Occipital lobe (tissue), 3 donors: ENCODE measurements at places on chromosomes 7 and 10. TPM values are rescaled to one million over a fixed set of nuclear protein-coding genes. Genes with fewer than 3 reads are reported as not detected.

DNA sequence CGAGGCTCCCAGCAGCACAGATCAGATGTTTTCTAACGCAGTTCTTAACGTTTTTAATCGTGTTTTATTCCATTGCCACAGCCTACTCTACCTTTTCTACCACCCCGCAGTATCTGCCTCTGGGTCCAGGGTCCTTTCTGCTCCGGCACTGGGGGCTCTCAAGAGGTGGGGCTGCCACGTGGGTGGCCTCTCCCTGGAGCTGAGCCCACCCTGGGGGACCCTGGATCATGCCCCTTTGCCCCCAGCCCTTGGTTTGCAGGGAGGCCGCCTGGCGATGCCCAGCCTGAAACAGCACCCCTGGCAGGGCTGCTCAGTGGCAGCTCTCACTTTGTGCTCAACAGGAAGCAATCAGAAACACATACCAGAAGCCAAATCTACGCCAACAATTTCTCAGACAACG is 25.3 kb downstream of the PDIA4 start:
- DNase-seq: no peak

DNA sequence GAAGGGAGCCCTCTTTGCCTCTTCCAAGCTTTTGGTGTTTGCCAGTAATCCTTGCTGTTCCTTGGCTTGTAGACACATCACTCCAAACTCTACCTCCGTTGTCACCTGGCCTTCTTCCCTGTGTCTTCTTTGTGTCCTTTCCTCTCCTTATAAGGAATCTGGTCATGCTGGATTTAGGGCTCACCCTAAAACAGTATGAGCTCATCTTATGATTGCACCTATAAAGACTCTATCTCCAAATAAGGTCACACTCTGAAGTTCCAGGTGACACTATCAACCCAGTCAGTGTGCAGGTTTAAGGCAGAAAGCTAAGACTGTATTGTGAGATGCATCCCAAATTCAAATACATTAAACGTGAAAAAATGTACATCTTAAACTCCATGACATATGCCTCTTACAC is 49.0 kb upstream of the ZRANB1 start:
- no peak for DNase-seq

SYT15B gene
- not detected for total RNA-seq

RNF32 gene
- total RNA-seq: 2.2 TPM
